ENCODE measurements at places on chromosomes 12 and 14. TPM values are rescaled to one million over a fixed set of nuclear protein-coding genes. Genes with fewer than 3 reads are reported as not detected.

Gene MUCL1
- not detected for total RNA-seq

Gene SLC7A8
- 0.65 TPM for total RNA-seq

Gene TSPAN8
- 5.8 TPM for total RNA-seq

Gene RFX4
- total RNA-seq, result not detected

Gene CAMKK2
- 26.6 TPM for total RNA-seq

Gene MAP3K9
- total RNA-seq, result under 0.01 TPM

Gene B4GALNT3
- not detected for total RNA-seq

Gene CLEC9A
- total RNA-seq, result not detected

Gene CLEC7A
- total RNA-seq, result not detected

Gene NPAS3
- total RNA-seq, result 0.32 TPM

Gene CLEC4C
- not detected for total RNA-seq

Gene XPOT
- 67.6 TPM for total RNA-seq

Gene TMEM30B
- under 0.01 TPM for total RNA-seq

Gene ANP32D
- not detected for total RNA-seq

Gene CISTR
- not detected for total RNA-seq

Gene AMIGO2
- total RNA-seq, result 5.8 TPM

Gene BRF1
- 32.7 TPM for total RNA-seq

Gene CLEC4D
- not detected for total RNA-seq

Gene ESRRB
- total RNA-seq, result not detected

Gene IFNG-AS1
- not detected for total RNA-seq

Gene NTS
- total RNA-seq, result under 0.01 TPM

Gene FERMT2
- total RNA-seq, result 97.1 TPM

Gene ART4
- 29.5 TPM for total RNA-seq

Gene RBP5
- not detected for total RNA-seq

Gene KRT77
- total RNA-seq, result not detected

Gene DDN
- 0.15 TPM for total RNA-seq

Gene PLEKHG7
- total RNA-seq, result not detected

Gene WDHD1
- 19.0 TPM for total RNA-seq

Gene PLA2G1B
- not detected for total RNA-seq

Gene TPPP2
- total RNA-seq, result not detected

Gene NDRG2
- not detected for total RNA-seq

Gene ENDOU
- total RNA-seq, result not detected

Gene GUCY2C
- total RNA-seq, result not detected

Gene ATL1
- 1.4 TPM for total RNA-seq

Gene GPR68
- 0.61 TPM for total RNA-seq

Gene GLT8D2
- 2.6 TPM for total RNA-seq

Gene ALDH6A1
- 14.3 TPM for total RNA-seq

Gene IPO8
- total RNA-seq, result 28.3 TPM

Gene ZFHX2
- total RNA-seq, result 0.46 TPM

Gene SSTR1
- 1.9 TPM for total RNA-seq

Gene TMEM179
- total RNA-seq, result not detected

Gene SYNDIG1L
- not detected for total RNA-seq

Gene DRAM1
- total RNA-seq, result 31.5 TPM

Gene TEX52
- not detected for total RNA-seq

Gene LALBA
- not detected for total RNA-seq

Gene KRT74
- not detected for total RNA-seq

Gene NOS1
- total RNA-seq, result not detected

Data from epithelial cell of umbilical artery (primary cell).